ENCODE measurements at places on chromosomes 7 and 10. TPM values are rescaled to one million over a fixed set of nuclear protein-coding genes. Genes with fewer than 3 reads are reported as not detected.

FZD1 gene
- polyA plus RNA-seq = 6.1 TPM

DNA sequence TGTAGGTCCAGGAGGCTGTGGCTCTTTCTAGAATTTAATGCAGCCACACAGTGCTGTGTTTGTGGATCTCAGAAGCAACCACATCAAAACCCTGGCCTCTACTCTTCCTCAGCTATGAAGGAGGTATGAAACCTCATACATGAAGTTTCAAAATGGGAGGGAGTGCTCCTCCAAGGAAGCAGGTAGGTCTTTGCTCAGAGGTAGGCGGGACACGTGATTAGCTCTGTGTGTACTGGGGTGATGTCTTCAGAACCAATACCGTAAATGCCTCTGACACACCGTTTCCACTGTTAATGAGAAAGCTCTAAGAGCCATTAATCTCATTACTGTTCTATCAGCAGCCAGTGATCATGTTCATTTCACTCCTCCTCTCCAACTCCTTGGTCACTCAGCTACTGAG is 126.1 kb downstream of the PLXNA4 start:
- no peak for DNase-seq

DNA sequence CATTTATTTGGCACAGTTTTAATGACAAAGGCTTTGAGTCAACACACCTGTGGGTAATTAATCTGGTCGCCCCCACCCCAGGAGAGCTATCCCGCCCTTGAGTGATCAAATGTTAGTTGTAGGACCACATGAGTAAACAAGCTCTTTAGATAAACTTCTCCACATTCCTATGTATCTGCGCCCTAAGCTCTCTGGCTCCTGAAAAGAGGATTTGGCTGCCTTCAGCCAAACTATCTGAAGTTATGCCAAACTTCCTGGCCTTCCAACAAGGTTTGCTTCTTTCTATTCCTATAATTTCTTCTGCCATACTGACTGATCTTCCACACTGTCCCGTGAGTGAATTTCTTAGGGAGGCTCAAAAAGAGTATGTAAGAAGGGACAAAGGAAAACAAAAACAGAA is 134.2 kb downstream of the RALA start:
- DNase-seq = no peak

DNA sequence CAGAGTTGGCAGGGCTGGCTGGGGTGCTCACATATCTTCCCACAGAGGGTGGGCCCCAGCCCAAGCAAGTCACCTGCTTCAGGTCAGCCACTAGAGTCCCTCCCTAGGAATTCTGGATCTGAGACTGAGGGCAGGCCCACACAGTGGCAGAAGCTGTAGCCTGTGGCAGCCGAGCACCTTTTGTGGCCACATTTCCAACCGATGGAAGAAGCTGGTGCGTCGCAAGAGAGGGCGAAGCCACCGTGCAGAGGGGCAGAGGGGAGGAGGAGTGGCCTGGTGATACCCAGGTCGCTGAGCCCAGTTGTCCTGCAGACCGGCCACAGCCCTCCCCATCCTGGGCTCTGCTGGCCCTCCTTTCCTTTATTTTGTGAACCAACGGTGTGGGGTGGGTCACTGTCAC is 5.3 kb downstream of the POLM start:
- DNase-seq = no peak

- no peak for DNase-seq
These were observed 525.4 kb downstream of the GALNT17 start for GRCh38 chr7:71657386-71657785.

- no peak for DNase-seq
These were observed 129.6 kb upstream of the SEMA3A start for GRCh38 chr7:84324136-84324630.

DNA sequence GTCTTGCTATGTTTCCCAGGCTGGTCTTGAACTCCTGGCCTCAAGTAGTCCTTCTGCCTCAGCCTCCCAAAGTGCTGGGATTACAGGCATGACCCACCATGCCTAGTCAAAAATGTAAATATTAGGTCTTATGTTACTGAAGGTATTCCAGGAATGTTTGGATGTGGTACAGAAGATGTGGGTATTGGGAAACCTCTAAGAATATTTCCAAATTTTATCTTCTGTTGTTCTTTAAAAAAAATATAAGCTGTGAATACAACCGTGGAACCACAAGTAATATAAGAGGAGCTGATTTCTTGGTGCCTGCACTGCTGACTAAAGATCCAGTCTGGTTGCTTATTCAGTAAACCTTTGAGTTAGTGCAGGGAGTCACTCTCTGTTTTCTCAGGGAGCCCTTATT is 178.3 kb downstream of the AUTS2 start:
- DNase-seq = no peak

MACC1 gene
- not detected for polyA plus RNA-seq

Measured in CD14-positive monocyte (primary cell).